ENCODE measurements at places on chromosomes 3 and 15. TPM values are rescaled to one million over a fixed set of nuclear protein-coding genes. Genes with fewer than 3 reads are reported as not detected.

The TMEM158 gene
- total RNA-seq, result 0.38 TPM

The HGD gene
- total RNA-seq, result 0.73 TPM

The UTS2B gene
- not detected for total RNA-seq

The C3orf33 gene
- total RNA-seq, result 7.2 TPM

The EFHB gene
- total RNA-seq, result 0.59 TPM

The THRB gene
- total RNA-seq, result 27.2 TPM

The PPM1L gene
- 28.8 TPM for total RNA-seq

The RBM5 gene
- total RNA-seq, result 85.3 TPM

The PLSCR2 gene
- 0.48 TPM for total RNA-seq

The CP gene
- 8.1 TPM for total RNA-seq

The CADPS gene
- total RNA-seq, result 45.1 TPM

The SNTN gene
- total RNA-seq, result not detected

The ALDH1L1 gene
- 26.8 TPM for total RNA-seq

The AMOTL2 gene
- total RNA-seq, result 64.6 TPM

The ATP13A4 gene
- total RNA-seq, result not detected

All from cardiac septum (tissue), 1 donor.